Esophagus squamous epithelium (tissue), 5 donors: ENCODE measurements at places on chromosomes 16 and 17.

DNA sequence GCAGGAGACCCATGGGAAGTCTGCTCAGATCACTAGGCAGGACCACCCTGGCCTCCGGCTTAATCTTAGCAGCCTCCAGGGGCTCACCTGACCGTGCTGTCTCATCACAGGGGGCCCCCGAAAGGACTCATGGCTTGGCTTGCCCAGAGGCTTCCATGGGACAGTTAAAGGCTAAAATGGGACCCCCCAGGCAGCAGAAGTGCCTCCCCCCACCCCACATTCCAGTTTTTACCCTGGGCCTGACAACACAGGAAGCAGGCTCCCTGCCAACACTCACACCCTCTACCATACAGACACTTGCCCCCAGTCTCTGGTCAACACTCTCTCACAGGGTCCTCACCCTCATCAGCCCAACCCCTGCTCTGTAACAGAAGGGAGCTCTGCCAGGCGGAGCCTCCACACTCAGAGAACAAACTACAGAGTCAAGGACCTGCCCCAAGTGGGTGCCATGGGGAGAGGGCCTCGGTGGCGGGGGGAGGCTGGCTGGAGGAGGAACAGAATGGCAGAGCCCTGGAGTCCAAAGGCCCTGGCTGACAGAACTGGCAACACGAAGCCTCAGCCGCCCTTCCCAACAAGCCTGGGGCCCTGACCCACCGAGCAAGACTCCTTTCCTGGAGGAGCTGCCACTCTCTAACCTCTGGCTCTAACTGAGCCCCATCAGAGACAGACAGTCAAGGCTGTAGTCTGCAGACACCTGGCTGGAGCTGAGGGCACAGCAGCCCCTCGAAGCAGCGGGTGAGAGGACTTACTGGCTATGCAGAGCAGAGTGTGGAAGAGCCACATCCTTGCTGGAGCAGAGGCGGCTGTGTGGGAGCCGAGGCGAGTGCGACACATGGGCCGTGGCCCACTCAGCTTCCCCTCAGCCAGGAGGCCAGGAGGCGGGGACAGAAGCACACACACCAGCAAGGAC lies at the start of gene ITGAE:
Gene ITGAE, minus strand, starts transcription at position 827 of the 910 bp plus-strand sequence. Its CDS starts 44 bp downstream, at position 783.
- DNase-seq = no peak

- DNase-seq = no peak
These were observed 33.0 kb downstream of the PITPNM3 start for GRCh38 chr17:6523330-6523729.

DNA sequence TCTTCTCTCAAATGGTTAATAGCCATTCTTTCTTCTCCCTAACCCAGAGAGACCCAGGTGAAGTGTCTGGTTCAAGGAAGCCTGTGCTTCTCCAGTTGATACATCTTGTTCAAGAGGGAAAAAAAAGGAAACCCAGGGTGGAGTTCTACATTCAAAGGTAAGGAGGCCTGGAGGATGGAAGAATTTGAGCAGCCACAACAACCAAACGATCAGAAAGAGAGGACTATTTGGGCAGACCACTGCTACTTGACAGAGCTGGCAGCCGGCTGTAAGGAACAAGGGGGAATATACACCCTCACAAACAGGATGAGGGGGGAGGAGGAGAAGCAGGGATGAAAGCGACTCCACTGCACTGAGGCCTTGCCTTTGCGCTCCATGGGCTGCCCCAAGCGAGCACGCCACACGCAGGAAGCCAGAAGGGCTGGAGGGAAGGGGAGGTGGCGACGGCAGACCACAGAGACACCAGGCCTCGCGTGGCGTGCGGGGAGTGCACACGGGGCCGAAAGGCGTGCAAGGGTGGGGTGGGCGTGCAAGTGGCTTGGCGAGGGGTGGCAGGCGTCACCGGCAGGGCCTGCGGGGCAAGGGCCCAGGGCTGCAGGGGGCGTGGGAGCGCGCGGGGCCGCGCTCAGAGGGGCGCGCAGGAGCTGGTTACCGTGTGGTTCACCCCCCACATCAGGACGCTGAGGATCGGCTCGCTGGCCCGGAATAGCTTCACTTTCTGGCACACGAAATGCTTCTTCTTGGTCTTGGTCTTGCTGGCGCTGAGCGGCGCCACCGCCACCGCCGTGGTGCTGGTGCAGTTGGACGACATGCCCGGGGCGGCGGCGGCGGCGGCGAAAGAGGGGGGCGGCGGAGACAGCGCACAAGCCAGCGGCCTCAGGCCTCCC lies 499 bp downstream of the PIP4K2B start:
- peak; percentile 54 for DNase-seq

- no peak for DNase-seq
These were observed 119.9 kb downstream of the BANP start for GRCh38 chr16:88070989-88071625.

- no peak for DNase-seq
These were observed 985 bp downstream of the SGSM2 start for GRCh38 chr17:2338315-2338657.

DNA sequence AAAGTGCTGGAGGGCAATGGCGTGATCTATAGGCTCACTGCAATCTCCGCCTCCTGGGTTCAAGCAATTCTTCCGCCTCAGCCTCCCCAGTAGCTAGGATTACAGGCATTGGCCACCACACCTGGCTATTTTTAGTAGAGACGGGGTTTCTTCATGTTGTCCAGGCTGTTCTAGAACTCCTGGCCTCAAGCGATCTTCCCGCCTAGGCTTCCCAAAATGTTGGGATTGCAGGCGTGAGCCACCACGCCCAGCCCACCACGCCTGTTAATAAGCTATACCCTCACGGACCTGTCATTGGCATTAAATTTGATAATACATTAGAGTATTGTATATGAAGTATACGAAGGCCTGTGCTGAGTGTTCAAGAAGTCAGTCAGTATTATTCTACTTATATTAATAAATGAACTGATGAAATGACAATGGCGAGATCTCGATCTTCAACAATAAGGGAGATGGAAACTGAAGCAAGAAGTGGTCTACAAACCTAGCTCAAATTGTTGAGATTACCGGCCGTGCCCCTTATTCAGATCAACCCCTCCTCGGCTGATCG lies 818 bp upstream of the BCAS3 start:
- no peak for DNase-seq

GRCh38 chr16:51723036-51723724 lies 572.1 kb upstream of the SALL1 start:
- DNase-seq = no peak
